Fibroblast of skin of right quadriceps (primary cell): ENCODE measurements at places on chromosomes 1 and 21.

DNA sequence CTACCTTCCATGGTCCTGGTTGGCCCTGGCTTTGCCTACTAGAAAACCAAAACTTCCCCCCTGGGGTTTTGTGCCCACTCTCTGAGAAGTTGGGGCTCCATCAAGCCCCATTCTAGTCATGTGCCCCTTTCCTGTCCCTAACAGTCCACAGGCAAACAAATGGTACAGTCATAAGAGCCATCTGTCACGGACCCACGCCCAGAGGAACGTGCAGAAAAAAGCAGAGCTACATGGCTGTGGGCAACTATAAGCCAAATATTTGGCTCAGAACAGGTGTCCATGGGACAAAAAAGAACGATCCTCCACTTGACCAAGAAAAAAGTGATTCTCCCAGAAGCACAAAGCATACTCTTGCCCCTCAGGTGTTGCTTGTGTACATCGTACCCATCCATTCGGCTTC lies 14.6 kb upstream of the TRNAU1AP start:
- no peak for DNase-seq

- no peak for DNase-seq
Observed at GRCh38 chr1:111202366-111202706, 1.9 kb upstream of the DENND2D start.

- DNase-seq = no peak
Observed at GRCh38 chr1:214438530-214438929, 112.9 kb downstream of the PTPN14 start.

DNA sequence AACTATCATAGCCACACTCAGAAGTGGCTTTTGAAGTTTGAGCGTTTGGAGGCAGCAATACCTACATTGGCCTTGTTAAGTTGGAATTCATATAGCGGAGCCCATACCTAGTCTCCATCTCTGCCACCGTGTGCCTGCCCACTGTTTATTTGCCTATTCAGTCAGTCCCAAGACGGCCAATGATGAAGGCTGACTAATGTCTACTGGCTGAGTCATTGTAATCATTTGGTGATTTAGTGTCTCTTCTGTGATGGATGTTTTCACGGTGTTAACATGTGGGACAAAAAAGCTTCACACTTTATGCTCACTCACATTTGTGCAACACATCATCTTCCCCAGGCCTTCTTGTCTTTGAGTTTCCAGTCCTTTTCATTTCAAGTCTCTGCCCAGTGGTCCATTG lies 92.6 kb upstream of the PBX1 start:
- DNase-seq = no peak

- DNase-seq = peak; percentile 74
Observed at GRCh38 chr1:239922778-239923522, 168.7 kb upstream of the FMN2 start.

DNA sequence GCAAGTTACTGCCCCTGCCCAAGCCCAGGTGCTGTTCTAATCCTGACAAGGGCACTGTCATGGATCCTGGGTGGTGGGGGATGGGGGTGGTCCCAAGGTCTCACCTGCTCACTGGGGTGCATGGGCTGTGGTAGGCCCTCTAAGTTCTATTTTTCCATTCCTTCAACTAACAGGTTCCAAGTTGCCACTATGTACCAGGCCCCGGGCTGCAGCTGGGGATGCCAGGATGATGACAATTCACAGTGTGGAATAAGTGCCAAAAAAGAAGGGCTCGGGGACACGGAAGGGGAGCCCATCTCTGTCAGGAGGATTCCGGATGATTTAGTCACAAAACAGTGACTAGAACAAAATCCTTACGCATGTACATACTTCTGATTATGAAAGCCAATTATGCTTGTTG lies 76.0 kb downstream of the STUM start:
- peak; percentile 24 for DNase-seq

DNA sequence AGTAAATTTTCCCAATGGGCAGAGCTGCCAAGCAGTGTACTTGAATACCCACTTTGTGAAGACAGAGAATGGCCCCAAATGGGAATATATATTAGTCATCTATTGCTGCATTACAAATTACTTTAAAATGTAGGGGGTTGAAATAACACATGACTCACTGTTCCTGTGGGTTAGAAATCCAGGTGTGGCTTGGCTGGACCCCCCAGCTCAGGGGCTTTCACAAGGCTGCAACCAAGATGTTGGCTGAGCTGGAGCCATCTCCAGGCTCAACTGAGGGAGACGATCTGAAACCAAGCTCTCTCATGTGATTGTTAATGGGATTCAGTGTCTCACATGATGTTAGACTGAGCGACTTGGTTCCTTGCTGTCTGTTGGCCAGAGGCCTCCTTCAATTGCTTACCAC lies 33.4 kb upstream of the ARHGAP29 start:
- peak; percentile 85 for DNase-seq

- DNase-seq = no peak
Observed at GRCh38 chr1:205315008-205315618, 6.4 kb downstream of the NUAK2 start.

DNA sequence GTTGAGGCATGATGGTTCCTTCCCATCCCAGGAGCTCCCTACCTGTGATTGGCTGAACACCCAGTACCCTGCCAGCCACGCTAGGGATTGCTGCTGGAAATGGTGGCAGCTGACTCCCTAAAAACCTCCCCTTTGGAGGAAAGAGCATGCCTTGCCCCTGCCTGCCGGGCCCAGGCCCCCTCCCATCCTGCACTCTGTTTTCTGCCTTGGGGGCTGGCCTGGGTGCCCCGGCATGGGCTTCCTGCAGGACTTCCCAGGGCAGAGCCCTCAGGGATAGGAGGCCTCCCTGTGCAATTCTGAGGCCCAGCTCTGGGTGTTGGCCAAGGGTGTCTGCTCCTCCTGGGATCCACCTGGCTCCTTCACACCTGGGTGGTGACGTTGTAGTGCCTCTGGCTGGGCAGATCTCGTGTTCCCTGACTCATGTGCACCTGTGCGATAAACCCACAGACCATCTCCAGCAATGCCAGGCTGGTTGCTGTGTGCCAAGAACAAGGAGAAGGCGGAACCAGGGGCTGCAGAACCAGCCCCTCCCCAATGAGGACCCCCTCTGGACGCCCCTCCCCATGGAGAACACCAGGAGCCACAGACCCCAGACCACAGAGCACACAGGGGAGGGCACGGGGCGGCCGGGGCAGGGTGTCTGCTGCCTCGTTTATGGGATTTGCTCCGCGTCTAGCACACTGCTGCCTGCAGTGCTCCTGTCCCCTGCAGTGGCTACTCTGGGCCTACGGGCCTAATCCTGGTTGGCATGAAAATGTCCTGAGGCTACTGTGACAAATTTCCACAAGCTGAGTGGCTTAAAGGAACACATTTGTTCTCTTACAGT lies 13.6 kb downstream of the CSTB start:
- DNase-seq = no peak

DNA sequence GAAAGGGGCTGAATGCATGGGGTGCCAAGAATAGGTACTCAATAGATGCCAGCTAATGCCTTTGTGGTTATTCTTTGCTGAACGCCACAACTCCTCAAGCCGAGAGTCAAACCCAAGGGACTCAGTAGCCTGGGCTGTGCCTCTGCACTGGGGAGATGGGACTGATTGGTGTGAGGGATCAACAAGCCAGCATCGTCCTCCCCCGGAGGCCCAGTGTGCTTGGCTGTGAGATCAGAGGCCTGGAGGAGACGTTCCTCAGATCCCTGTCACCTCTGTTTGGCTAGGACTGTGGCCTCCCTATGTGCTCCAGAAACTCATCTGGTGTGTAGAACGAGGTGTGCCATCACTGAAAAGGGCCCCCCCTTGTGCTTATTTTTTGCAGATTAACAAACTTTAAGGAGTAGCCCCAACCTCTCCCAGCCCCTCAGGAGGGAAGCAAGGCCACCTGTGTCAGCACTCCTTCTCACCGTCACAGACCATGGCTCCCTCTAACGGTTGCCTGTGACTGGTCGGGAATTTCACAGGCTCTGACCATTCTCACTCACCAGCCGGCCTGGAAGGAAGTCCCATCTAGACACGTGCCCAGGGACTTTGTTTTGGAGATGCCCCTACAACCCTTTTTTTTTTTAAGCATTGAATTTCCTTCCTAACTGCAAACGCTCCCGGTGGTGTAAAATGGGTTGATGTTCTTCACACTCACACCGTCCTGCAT lies 194.0 kb upstream of the VAMP3 start:
- DNase-seq = peak; percentile 23

GRCh38 chr1:18132711-18133541 lies 25.3 kb downstream of the IGSF21 start:
- no peak for DNase-seq

GRCh38 chr1:53340660-53341520 lies 13.0 kb upstream of the LRP8 start:
- DNase-seq = no peak

DNA sequence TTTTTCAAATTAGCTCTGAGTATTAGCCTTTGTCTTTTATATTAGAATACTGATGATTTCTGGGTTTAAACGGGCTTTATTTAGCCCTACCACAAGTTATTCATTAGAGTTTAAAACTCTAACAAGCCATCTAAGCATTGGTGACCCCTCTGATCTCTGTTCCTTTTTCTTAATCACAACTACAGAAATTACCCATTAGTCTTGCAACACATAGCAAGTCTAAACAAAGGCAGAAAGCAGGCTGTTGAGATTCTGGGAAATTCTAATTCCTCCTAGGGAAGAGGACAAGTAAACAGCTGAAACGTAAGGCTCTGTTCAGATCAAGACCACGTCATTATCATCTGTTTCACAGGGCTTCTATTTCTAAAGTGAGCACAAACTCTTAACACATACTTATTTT lies 491.2 kb upstream of the ZRANB2 start:
- DNase-seq = no peak

DNA sequence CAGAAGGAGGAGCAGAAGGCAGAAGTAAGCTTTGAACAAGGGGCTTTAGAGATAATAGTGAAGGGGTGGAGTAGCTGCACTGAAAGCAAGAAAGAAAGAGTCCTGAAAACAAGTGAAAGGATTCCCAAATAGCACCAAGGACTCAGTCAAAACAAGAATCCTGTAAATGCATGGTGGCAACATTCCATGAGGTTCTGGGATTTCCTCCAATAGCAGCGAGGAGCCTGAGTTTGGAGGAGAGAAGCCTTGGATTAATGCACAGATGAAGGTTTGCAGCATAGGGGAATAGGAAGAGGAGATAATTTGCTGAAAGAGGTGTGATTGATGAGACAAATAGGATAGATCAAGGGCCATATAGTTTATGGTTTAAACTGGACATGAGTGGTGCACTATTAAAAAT lies 10.9 kb downstream of the KRTAP22-2 start:
- no peak for DNase-seq

- no peak for DNase-seq
Observed at GRCh38 chr1:209425959-209426358, 157.6 kb upstream of the CAMK1G start.

GRCh38 chr1:25818569-25818968 lies 1.2 kb upstream of the MTFR1L start:
- no peak for DNase-seq

GRCh38 chr1:208935517-208936187 lies 647.9 kb upstream of the CAMK1G start:
- no peak for DNase-seq

DNA sequence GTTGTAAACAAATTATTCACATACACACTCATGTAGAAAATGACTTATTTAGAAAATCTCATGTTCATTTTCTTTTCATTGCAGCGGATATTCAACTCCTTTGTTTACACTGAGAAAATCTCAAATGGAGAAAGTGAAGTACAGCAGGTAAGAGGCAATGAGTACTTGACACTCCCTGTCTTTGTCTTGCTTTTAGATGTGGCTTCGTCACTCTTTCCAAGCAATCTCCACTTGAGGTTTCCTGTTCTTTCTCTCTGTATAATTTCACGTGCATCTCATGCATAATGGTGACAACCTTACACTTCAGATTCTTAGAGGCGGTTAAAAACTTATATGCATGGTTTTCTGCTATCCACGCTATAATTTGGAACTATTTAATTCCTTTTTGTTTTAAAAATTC lies 80.6 kb downstream of the CACHD1 start:
- no peak for DNase-seq

GRCh38 chr1:8763888-8764287 lies 53.6 kb downstream of the RERE start:
- DNase-seq = no peak

DNA sequence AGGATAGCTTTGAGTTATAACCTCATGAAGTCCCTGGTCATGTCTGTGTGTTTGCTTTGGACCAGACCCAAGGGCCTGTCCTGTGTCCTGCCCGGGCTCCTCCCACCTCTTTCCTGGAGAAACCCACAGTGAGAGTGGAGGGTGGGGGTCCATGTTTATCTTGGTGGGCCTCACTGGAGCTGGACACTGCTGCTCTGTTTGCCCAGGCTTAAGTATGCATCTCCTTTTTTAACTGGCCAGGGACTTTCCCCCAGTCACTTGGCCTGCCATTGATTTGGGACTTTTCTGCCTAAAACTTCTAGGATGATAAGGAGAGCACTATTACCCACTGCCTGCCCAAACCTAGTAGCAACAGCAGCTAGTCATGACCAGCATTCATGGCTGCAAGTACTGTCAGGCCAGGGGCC lies 49.8 kb downstream of the DDR2 start:
- no peak for DNase-seq

- DNase-seq = no peak
Observed at GRCh38 chr1:229641306-229641705, 15.3 kb downstream of the URB2 start.

GRCh38 chr1:155457266-155457665 lies 105.3 kb downstream of the ASH1L start:
- DNase-seq = no peak

DNA sequence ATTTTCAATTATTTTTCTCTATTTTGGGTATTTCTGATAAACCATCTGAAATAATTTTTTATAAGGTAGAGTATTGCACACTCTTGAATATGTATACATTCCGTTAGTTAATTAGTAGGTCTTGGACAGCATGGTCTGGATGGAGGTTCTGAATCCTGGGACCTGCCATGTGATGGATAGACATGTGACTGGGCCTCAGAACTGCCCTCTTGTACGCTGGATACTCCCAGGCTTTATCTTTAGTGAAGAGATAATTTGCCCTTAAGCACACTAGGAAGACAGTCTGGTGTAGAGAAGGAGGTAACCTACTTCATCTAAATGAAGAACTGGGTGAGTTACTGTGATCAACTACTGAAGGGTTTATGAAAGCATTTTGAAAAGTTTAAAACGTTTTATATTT lies 48.9 kb downstream of the CNIH3 start:
- no peak for DNase-seq

DNA sequence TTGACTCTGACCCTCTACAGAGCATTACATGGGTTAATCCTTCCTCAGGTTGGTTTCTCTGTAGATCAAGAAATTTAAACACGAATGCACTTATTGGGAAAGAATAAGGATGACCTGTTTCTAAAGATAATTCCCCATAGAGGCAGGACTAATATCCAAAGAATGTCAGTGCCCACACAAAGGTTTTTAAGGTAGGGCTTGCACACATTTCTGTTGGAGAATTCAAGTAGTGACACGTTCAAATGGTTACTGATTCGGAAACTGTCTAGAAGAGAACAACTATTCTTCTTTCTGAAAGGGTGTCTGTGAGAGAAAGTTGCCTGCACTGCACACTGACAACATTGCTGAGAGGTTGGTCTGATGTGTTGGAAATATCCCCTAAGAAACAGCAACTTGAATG lies 167.3 kb downstream of the ZNF326 start:
- no peak for DNase-seq

- peak; percentile 91 for DNase-seq
Observed at GRCh38 chr1:80047791-80048190, 1041.3 kb upstream of the ADGRL4 start.
